ENCODE measurements at places on chromosomes 6 and 20. TPM values are rescaled to one million over a fixed set of nuclear protein-coding genes. Genes with fewer than 3 reads are reported as not detected.
A peak's percentile ranks its signal among the peaks of the same experiment; 100 is the strongest.

DNA sequence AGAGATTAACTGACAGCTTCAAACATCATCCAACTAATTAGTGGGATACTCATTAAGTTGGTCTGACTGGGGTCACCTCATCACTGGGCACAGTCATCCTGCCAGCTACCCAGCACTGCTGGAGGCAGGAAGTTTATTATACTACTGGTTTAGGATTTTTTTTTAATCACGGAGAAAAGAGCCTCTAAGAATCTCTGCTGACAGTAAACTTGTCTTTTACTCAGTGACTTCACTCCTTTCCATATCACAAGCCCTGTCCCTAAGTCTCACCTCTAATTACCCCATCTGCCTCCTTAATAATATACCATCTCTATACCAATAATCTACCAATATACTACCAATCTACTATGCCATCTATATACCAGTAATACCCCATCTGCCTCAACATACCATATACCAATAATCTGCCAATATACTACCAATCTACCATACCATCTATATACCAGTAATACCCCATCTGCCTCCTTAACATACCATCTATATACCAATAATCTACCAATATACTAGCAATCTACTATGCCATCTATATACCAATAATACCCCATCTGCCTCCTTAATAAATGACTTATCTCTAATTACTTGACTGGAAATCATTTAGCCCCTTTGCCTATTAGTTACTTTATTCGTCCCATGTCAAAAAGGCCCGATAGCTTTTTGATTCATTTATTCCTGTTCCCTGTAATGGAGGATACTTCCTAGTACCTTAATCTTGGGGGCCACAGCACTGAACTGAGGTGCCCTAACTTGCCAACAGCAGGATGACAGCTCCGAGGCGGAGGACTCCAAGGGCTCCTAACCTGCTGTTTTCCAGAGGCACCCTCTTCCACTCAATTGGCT lies 5.0 kb downstream of the ATP5F1E start:
- DNase-seq, result no peak

KIF25 gene
- not detected for total RNA-seq

GRCh38 chr6:148044261-148044751 lies 298.3 kb upstream of the SASH1 start:
- no peak for DNase-seq

- no peak for DNase-seq
Measured at GRCh38 chr6:167957626-167958025, 39.8 kb upstream of the KIF25 start.

ECT2L gene
- not detected for total RNA-seq

KCTD20 gene
- 48.7 TPM for total RNA-seq

SUMO4 gene
- total RNA-seq, result 11.1 TPM

DNA sequence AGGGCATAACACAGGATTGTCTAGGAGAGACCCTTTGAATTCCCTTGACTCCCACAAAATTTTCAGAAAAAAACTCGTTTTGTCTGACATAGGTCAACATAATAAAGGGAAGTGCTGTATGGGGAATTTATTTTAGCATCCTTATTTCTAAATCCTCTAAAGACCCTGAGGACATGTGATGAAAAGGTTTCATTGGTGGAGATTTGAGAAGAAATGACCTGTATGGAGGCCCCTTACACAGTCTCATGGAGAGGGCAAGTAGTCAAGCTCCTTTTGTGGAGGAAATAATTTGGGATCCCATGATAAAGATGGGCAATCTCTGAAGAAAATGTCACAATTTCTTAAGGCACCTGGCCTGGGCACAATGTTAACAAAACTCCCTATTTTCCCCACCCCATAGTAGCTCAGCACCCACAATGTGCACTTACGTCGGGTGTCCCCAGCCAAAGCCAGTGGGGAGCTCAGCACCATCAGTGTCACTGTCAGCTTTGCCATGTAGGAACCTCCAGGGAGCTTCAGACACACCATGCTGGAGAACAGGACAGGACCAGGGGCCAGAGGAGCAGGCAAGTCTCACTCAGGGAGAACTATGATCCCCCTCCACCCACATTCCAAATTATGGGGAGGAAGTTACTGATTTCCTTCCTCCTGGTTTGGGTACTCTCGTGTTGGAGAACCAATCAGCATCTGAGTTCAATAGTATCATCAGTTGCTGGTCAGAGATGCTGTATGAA lies at the start of gene HLA-DRB5:
Gene HLA-DRB5 (minus strand): TSS at position 591 of the 734 bp plus-strand sequence. CDS start 63 bp downstream, at position 528.
- DNase-seq, result peak; percentile 56

OR12D3 gene
- total RNA-seq, result not detected

DNA sequence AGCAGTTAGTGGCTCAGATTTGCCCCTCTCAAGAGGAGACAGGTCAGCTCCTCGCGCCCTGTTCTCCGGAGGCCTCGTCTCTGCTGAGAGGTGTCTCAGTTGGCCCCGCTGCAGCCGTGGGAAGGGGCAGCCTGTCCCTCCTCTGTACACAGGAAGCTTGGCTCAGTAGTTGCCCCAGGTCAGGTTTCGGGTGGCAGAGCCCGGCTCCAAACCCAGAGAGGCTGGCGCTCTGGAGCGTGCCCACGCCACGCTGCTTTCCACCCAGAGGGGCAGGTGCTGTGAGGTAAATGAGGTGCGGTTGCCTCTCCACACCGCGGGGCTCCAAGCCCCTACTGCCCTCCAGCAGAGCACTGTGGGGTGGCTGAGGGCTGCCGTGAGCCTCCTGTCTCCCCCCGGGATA lies 16.0 kb downstream of the DYNLT1 start:
- no peak for DNase-seq

DNA sequence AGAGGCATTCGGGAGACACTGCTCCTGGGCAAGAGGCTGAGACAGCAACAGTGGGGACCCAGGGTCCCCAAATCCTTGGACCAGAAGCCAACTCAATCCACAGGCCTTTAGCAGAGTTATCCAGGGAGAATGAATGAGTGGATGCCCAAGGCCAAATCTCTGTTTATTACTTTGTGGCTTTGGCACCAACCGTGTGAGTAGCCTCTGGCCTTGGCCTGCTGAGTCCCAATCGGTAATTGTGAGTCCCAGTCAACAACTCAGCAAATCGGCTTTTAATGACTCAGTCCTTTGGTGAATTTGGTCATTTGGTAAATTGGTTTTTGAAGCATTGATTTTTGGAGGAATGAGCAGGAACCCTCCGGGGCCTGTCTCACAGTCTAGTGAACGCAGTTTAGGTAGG lies 29.1 kb upstream of the ECI2 start:
- no peak for DNase-seq

GRCh38 chr6:130364224-130364780 lies 1.5 kb upstream of the TMEM200A start:
- DNase-seq, result no peak

DNA sequence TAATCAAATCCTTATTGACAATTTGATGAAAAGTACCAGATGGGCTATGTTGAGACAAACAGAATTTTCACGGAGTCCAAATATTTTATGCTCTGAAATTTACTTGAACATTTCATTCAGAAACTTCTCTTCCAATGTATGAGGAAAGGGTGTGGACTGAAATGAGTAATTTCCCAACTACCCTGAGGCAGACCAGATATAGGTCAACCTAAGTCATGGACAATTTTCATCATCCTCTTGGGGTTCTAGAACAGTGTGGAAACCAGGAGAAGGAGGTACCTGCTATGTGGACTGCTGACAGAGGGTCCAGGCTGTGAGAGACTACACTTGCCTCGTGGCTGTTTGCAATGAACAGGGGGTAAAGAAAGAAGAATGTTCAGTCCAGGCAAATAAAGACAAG lies 323.0 kb downstream of the ESR1 start:
- no peak for DNase-seq

GRCh38 chr6:159608961-159609651 lies 83.9 kb downstream of the SOD2 start:
- no peak for DNase-seq

FAM209B gene
- total RNA-seq, result not detected

Measured in sigmoid colon (tissue), 7 donors.